ENCODE measurements at places on chromosomes 3 and 15.

DNA sequence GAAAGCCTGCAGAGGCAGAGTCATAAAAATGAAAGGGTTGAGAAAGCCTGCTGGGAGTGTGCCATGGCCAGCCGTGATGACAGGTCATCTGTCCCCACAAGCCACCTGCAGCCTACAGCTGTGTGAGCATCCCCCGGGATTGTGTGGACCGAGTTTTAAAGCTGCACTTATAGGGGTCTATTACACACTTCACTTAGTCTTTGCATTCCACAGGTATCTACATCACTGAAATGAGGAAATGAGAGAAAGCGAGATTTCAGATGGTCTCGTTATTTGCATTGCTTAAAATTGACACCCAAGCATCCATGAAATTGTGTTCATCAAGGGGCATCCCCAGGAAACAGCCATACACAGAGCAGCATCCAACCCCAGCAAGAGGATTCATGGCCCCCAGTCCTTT is 137.6 kb upstream of the TRIM42 start:
- DNase-seq, result no peak

GRCh38 chr3:43958005-43958770 is 267.4 kb downstream of the ABHD5 start:
- no peak for DNase-seq

DNA sequence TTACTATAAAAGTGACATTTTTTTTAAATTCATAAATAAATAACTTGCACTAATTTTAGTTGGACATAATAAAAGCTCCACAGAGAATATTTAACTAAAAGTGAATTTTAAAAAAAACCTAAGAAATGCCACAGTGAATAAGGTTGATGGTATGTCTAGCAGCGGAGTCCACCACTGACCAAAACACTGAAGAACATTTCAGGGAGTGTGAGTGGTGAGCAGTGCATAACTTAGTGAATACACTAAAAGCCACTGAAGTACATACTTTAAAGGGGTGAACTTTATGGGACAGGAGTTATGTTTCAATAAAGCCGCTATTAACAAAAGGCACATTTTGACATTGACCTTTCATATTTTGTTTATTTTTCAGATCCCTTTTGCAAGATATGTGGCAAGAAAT is 32.3 kb downstream of the SRP14 start:
- no peak for DNase-seq

- peak; percentile 44 for DNase-seq
These were observed 424 bp downstream of the HAUS2 start for GRCh38 chr15:42549032-42549491.

DNA sequence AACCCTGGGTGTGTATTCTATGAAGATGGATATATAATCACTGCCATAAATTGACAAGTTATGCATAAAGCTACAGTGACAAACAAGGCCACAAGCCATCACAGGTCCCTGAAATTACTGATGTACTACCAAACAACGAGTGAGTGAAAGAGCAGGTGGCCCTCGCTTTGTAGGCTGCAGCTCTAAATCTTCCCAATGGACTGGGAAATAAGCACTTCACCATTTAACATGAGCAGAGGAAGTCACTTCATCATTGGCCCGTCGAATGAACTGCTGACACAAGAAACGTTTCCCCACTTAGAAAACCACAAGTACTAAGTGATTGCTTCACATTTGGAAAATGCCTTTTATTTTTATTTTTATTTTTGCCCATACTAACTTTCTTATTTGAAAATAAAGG is 218.0 kb downstream of the ZNF385D start:
- no peak for DNase-seq

DNA sequence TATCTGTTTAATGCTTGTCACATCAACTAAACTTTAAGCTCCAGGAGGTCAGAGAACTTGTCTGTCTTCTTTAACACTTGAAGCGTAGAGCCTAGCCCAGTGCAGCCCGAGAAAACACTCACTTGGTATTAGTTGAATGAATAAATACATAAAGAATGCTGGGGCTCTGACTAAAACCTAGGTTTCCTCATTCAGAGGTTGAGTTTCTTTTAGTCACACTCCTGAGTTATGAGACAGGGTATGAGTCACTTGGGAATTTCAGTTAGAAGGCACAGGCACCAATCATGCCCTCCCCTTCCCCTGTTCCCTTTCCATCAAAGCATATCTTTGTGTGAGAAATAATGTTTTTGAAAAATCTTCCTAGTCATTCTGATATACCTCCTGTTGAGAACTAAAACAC is 589.8 kb upstream of the DPPA4 start:
- peak; percentile 92 for DNase-seq

DNA sequence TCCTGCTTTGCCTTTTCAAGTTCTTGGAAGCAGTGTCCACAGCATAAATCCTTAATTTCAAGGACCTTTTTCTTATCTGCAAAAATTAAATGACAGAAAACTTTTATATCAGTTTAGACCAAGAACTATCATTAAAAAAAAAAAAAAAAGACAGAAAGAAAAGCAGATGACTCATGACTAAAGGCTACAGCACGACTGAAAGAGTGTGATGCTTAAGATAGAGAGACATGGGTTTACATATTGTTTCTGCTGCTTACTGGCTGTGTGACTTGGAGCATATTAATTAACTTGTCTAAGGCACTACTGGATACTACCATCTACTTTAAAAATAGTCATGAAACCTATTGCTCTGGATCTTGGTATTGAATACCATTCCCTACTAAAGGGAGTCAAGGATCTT is 62.3 kb downstream of the CEP152 start:
- DNase-seq, result no peak

GRCh38 chr3:176514297-176514696 is 683.0 kb downstream of the TBL1XR1 start:
- DNase-seq, result peak; percentile 9

GRCh38 chr3:167854063-167854462 is 118.5 kb downstream of the SERPINI1 start:
- no peak for DNase-seq

DNA sequence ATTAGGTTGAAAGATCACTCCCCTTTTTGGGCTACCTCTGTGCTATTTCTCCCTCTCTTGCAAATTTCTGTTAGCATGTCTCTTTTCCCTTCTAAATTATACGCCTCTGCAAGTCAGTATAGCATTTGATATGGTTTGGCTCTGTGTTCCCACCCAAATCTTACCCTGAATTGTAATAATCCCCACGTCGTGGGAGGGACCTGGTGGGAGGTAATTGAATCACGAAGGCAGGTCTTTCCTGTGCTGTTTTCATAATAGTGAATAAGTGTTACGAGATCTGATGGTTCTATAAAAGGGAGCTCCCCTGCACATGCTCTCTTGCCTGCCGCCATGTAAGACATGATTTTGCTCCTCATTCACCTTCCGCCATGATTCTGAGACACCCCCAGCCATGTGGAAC is 41.0 kb downstream of the TAMM41 start:
- DNase-seq, result no peak

GRCh38 chr15:66646308-66646707 is 55.7 kb upstream of the SMAD6 start:
- DNase-seq, result no peak

DNA sequence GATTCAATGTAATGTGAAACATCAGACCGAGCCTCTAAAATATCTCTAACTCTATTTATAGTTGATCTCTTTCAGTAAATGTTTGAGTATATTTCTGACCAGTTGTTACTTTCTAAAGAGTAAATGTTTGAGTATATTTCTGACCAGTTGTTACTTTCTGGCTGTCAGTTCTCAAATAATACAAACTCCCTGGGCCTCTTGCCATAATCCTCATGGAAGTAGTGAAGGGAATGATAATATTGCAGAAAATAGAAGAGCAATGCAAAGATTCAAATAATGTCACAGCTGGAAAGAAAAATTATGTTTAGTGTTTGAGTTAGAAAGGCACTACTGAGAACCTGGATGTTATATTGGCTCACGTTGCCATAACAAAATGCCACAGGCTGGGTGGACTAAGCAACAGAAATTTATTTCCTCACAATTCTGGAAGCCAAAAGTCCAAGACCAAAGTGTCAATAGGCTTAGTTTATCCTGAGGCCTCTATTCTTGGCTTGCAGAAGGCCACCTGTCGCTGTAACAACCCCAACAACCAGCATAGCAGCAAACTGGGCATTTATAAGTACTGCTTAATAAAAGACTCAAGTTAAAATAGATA is 470.6 kb upstream of the BCHE start:
- DNase-seq, result no peak

DNA sequence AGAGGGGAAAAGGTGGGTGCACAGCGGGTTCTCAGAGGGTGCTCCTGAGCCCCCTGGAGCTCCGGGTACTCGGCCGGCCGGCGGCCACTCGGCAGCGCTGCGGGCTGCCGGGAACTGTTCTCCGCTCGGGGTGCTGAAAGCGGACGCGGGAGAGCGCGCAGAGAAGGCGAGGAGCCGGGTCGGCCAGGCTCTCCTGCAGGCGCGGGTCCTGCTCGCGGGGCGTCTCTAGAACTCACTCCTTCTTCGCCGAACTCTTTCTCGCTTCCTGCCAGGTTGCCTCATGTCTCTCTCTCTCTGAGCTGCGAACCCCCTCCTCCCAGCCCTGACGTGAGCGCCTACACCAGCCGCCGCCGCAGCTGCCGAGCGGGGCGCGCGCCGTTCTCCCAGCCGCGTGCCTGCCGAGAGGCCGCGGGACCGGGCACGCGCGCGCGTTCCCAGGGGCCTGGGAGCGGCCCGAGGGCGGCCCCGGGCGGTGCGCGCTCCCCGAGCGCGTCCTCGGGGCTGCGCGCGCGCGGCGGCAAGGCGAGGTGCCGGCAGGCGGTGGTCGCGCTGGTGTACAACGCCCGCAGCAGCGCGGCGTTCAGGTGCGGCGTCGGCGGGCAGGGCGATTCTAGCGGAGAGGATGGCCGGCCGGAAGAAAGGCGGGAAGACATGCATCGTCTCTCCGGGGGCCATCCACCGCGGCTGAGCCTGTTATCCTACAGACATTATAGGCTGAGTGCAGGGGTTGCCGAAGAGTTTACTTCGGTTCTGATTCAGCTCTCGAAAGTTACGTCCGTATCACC is at the start of gene PEX5L:
Gene PEX5L, minus strand, starts transcription at position 267 of the 785 bp plus-strand sequence. CDS start 338 bp downstream, outside the sequence.
- peak; percentile 41 for DNase-seq

- DNase-seq, result no peak
These were observed 129.9 kb upstream of the UBE3A start for GRCh38 chr15:25568751-25569150.

GRCh38 chr3:149314807-149315578 is 18.4 kb downstream of the TM4SF18 start:
- no peak for DNase-seq

GRCh38 chr15:65653801-65654521 is 32.2 kb downstream of the SLC24A1 start:
- DNase-seq, result no peak

DNA sequence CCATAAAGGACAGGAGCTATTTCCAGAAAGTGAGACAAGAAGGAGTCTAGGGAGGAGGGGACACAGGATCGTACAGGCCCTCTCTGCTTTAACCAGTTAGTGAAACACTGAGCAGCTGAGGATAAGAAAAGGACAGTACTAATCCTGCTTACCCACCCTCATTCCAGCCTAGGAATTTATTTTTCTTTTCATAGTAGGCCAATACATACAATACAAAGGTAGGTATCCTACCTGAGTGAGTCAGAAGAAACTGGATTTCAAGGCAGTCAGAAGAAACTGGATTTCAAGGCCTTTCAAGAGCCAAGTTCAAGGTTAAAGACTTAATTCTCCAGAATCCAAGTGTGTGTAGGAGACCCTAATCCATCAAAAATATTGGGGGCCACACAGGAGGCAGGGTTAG is 65.3 kb downstream of the EOMES start:
- DNase-seq, result no peak

DNA sequence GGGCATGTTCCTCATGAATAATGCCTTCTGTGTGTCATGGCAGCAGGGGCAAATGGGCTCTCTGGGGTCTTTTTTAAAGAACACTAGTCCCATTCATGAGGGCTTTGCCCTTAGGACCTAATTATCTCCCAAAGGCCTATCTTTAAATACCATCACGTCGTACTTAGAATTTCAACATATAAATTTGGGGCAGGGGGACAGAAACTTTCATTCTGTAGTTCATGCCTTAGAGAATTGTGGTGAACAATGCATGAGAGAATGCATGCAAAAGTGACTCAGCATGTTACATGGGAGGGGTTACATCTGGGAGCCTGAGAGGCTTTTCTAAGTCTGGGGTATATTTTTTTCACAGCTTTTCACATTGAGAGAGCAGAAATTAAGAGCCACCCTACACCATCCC is 208.5 kb upstream of the ROPN1 start:
- DNase-seq, result no peak

DNA sequence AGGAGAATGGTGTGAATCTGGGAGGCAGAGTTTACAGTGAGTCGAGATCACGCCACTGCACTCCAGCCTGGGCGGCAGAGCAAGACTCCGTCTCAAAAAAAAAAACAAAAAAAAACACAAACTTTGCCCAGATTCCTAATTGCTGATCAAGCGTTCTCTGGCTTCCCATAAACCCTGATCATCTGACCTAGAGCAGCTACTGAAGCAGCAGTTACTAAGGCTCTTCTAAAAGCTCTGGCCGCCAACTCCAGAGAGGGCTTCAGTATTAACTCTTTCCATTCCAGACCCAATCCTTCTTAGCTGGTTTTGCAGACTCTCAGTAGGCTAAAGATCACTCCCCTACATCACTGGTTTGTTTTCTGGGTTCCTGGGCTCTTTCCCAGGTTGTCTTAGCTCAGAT is 201.6 kb downstream of the IGSF11 start:
- no peak for DNase-seq

DNA sequence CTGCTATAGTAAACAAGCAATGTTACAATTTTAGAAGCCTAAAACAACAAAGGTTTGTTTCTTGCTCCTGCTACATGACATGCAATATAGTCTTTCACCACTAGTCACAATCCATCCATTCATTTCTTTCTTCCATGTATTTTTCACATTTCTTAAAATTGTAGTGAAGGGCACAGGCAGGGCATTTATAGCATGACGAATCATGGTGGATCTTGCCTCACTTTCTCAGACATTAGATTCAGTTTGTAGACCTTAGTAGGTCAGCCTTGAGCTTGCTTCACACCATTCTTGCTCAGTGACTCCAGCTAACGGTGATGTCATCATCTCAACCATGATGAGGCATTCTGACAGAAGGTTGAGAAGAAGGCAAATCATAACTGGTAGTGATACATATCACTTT is 546.8 kb downstream of the TBL1XR1 start:
- peak; percentile 8 for DNase-seq

DNA sequence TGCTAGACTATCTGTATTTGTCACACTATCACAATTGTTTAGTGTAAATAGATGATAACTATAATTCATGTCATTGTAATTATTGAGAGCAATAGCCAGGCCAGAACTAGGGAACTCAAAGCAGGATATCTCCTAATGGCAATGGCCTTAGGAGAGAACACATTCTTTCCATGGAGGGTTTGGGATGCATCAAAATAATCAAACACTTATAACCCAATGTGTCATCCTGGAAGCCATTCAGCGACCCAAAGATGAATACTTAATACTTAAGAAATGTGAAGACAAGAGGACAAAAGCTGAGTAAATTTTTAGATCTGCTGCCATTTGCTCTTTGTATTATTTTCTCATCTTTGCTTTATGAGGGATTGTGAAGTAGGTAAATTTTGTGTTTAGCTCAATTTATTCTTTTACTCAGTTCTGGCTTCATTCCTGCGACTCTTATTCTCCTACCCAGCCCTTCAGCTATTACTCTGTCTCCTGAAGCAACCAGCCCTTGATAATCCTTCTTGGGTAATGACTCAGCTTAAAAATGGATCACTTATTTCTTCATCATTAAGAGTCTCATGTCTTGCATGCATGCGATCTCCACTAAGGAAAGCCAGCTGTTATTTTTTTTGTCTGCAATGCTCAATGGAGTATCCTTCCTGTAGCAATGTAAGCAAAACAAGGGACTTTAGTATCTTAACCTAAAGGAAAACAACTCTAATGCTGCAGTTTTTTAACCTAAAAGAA is 2.0 kb downstream of the OR4F15 start:
- DNase-seq, result no peak

All from RWPE1 (cell line).